ENCODE measurements at places on chromosomes 13 and 19. TPM values are rescaled to one million over a fixed set of nuclear protein-coding genes. Genes with fewer than 3 reads are reported as not detected.

DNA sequence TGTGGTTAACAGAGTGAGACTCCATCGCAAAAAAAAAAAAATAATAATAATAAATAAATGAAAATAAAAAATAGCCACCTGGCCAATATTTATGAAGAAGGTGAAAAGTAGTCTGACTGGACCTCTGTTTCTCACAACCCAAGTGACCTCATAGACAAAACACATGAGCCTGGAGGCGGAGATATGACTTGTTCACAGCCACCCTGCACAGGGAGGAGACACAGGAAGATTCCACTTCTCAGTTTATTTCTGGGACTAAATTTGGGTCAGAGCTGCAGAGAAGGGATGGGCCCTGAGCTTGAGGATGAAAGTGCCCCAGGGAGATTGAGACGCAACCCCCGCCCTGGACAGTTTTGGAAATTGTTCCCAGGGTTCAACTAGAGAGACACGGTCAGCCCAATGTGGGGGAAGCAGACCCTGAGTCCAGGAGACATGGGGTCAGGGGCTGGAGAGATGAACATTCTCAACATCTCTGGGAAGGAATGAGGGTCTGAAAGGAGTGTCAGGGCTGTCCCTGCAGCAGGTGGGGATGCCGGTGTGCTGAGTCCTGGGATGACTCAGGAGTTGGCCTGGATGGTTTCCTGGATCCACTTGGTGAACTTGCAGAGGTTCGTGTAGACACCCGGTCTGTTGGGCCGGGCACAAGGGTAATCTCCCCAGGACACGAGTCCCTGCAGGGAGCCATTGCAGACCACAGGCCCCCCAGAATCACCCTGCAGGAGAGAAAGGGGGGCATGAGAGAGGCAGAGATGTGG lies 9.6 kb downstream of the KLK5 start:
- DNase-seq = no peak

The SPATA13 gene
- 27.4 TPM for total RNA-seq

The RNF113B gene
- not detected for total RNA-seq

DNA sequence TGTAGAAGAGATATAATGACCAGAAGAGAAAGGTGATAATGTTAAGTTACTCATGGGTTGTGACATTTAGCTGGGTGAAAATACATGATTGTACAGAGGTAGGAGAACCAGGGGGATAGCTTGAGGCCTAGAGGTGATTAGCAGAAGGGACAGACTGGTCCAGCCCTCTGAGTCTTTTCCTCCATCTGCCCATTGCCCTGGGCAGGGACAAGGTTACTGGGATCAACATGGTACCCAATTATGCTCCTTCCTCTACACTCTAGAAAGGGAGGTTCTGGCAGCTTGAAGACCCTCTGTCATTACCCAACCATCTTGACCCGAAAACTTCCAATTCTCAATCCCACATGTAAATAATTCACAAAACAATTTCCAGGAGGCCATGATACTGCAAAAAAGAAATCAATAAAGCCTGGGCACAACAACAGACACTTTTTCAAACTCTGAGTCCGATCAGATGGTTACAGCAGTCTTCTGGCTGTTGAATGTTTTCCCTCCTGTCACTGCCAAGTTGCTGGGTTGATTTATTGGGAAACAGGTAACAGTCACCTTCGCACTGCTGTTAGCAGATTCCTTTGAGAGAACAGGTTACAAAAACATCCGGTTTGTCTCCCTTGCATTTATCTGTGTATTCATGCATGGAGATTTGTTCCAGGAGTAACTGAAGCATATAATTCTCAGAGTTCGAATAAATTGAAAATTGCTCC lies 239.1 kb upstream of the HTR2A start:
- peak; percentile 37 for DNase-seq

DNA sequence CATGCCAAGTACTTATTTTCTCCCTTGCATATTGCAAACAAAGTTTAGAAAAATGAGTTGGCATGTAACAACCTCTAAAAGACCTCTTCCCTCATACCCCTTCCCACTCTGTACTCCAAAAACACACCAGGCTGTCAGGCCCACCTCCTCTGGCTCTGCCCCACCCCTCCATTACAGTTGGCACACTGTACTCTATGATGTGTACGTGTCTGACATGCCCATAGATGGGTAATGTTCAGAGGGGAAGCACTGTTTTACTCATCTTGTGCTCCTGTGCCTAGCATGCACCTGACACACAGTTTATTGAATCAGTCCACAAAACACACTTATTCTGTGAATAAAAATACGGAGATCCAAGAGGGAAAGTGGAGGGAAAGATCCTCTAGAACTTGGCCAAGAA lies 45.6 kb downstream of the SERPINE3 start:
- DNase-seq = no peak

- no peak for DNase-seq
Observed at GRCh38 chr19:12055784-12056183, 3.0 kb upstream of the ZNF878 start.

DNA sequence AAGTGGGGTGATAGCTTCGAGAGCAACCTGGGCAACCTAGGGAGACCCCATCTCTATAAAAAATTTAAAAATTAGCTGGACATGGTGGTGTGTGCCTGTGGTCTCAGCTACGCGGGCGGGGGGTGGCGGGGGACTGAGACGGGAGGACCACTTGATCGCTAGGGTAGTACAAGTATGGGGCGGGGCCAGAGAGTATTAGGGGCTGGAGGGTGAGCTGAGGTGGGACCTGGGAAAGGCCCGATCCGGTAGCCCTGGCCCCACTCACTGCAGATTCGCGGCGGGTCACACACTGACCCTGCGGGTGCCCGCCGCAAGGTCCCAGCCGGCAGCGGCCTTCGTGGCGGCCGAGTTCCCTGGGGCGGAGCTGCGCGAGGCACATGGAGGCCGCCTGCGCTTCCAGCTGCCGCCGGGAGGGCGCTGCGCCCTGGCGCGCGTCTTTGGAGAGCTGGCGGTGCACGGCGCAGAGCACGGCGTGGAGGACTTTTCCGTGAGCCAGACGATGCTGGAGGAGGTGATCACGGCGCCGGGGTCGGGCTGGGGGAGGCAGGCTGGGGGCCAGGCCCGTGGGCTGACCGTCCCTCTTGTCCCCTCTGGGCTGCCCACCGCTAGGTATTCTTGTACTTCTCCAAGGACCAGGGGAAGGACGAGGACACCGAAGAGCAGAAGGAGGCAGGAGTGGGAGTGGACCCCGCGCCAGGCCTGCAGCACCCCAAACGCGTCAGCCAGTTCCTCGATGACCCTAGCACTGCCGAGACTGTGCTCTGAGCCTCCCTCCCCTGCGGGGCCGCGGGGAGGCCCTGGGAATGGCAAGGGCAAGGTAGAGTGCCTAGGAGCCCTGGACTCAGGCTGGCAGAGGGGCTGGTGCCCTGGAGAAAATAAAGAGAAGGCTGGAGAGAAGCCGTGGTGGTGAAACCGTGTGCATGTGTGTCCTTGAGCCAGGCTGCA lies 2.0 kb upstream of the ARHGAP45 start:
- no peak for DNase-seq

GRCh38 chr13:103803349-103803748 lies 737.1 kb upstream of the SLC10A2 start:
- DNase-seq = no peak

The ELOF1 gene
- total RNA-seq = 27.6 TPM

DNA sequence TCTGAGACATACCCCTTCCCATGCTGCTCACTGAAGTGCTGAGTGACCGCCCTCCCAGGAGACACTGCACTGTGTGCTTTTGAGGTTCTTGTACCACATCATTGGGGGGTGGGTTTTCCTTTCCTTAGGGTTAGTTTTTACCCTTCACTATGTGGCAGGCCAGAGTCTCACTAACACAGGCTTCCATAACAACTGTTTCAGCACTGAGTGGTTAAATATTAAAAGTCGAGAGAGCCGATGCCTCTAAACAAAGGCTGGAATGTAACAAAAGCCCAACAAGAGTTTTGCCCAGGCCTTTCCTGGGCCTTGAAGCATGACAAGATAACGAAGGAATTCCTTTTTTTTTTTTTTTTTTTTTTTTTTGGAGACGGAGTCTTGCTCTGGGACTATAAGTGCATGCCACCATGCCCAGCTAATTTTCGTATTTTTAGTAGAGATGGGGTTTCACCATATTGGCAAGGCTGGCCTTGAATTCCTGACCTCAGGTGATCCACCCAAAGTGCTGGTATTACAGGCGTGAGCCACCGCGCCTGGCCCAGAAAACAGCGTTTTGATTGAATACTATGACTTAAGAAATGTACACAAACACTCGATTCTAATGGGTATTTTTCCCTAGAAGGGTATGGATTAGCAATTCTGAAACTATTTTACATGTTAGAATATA lies 46.5 kb downstream of the ZNF823 start:
- DNase-seq = peak; percentile 87

- DNase-seq = peak; percentile 61
Observed at GRCh38 chr19:35509018-35509652, 4.3 kb downstream of the DMKN start.

GRCh38 chr13:70812481-70812880 lies 704.2 kb upstream of the KLHL1 start:
- peak; percentile 2 for DNase-seq

GRCh38 chr19:6276447-6276846 lies 3.3 kb downstream of the MLLT1 start:
- DNase-seq = no peak

The C19orf81 gene
- not detected for total RNA-seq

DNA sequence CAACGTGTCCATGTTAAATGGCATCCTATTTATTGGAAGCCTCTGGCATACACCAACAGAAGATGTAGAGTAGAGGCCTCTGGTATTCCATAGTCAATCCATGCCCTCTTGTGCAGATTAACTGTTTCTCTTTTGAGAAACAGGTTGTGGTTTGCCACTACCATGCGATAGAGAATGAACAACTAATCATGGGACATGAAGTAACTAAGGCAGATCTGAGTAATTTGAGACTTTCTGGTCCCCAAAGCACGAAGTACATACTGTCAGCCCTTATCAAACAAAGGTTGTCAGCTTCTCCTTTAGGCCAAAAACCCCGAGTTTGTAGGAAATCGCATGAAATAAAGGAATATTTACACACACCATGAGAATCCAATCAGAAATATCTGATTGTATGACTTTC lies 3.6 kb downstream of the ZNF121 start:
- no peak for DNase-seq

- DNase-seq = no peak
Observed at GRCh38 chr19:40512110-40512472, 45.3 kb downstream of the SPTBN4 start.

The ZNF835 gene
- total RNA-seq = 2.0 TPM

- DNase-seq = no peak
Observed at GRCh38 chr19:45094707-45095106, 1.7 kb downstream of the PPP1R37 start.

The ODAD3 gene
- 0.35 TPM for total RNA-seq

DNA sequence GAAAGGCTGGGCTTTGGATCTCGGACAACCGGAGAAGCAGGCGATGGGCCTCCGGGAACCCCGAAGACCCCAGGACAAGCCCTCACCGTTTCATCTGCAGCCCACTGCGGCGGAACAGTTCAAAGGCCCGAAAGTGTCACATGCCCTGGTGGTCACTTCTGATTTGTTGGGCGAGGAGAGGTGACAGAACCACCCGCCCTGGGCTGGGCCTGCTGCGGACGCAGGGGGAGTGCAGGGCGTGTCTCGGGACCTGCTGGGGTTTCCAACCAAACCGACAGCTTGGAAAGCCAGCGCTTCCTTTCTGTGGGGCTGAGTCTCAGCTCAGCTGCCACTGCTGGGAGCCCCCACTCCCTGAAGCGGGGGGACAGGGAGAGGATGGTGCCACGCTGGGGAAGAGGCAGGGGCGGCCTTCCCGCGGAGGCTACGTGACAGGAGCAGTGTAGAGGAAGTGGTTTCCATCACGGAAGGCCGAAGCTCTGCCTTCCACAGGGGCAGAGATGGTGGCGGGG lies 22.8 kb upstream of the ZBTB7A start:
- no peak for DNase-seq

DNA sequence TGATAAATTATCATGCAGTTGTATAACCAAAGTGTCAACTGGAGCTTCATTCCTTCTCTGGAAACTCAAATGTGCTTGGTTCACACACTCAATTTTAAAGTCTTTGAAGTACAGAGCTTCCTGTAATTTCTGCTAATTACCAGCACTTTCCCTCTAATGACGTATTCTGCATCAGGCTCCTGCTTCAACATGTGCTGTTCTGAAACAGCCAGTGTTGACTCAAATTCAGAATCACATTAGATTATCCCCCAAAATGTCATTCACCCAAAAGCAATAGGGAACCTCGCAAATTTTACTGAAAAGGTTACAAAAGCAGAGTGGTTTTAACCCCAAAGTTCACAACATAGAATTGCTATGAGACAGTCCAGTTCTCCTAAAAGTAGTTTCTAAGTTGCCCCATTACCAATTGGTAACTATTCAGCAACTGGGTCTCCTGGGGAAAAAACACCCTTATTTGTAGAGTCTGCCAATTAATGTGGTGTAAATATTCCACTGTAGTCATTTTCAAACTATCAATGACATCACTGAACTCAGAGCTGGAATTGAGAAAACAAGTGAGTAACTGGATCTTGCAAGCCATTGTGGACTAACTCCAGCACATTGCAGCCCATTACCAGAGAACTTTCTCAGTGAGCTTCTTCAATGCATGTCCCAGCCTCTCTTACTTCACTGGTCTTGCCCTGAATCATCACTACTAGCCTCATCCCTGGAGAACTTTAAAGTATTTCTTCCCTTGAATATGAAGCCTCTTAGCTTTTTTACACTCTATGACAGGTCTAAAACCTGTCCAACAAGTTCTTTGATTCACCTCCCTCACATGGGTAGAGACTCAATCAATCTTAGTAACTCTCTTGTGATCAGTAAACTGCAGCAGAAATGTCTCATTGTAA lies 955.4 kb downstream of the EFNB2 start:
- peak; percentile 44 for DNase-seq

The CASP14 gene
- total RNA-seq = not detected

GRCh38 chr19:19597809-19598306 lies 20.6 kb downstream of the PBX4 start:
- DNase-seq = no peak

- no peak for DNase-seq
Observed at GRCh38 chr13:67505376-67505775, 275.2 kb upstream of the PCDH9 start.

- DNase-seq = peak; percentile 45
Observed at GRCh38 chr13:42544246-42544926, 29.6 kb upstream of the TNFSF11 start.

DNA sequence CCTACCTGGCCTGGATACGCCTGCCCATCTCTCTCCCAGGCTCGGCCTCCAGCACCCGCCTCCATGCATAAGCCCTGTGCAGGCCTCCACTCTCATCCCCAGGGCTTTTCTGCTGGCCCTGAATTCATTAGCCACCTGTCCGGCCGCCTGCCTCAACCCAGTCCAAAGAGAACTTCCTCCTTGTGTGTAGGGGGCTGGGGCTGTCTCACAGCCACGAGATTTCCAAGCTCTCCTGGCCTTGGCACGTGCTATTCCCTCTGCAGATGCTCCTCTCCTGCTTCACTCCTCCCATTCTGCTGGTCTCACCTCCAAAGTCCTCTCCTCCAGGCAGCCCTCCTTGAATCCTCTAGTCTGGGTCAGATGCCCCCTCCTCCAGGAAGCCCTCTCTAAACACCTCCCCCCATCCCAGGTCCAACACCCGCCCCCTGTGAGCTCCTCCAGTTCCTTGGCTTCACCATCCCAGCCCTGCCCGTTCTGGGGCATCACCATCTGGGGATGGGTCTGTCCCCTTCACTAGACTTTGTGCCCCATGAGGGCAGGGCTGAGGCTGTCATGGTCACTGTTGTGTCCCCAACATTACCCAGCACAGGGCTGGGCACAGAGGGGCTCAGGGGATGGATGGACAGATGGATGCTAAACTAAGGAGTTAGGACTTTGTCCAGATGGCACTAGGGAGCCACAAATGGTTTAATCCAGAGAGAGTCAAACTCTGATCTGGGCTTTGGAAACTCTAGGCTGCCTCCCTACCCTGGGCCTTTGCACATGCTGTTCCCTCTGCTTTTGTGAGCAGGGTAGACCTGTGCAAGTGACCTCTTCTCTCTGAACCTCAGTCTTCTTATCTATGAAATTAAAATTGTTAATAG lies 14.8 kb downstream of the MEIS3 start:
- no peak for DNase-seq

Measured in renal cortical epithelial cell (primary cell).